Kidney capillary endothelial cell (primary cell): ENCODE measurements at places on chromosomes 5 and 9.

DNA sequence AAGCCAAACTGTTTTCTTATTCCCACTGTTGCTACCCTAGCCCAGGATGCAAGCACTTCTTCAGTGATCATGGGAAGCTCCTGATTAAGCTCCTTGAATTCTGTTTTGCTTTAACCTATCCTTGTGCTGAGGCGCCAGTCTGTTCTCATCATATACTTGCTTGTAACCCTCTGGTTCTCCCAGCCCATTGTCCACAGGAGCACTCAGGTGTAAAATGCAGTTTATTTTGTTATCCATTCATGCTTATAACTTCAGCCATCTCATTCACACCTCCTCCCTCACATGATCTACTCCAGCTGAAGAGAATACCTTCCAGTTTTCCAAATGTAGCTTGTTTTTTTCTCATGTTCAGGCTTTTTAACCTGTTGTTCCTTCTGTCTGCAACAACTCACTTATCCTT, 402.1 kb upstream of the BRINP1 start:
- DNase-seq = no peak

GRCh38 chr5:132411304-132412013, 41.9 kb downstream of the SLC22A5 start:
- DNase-seq = no peak

DNA sequence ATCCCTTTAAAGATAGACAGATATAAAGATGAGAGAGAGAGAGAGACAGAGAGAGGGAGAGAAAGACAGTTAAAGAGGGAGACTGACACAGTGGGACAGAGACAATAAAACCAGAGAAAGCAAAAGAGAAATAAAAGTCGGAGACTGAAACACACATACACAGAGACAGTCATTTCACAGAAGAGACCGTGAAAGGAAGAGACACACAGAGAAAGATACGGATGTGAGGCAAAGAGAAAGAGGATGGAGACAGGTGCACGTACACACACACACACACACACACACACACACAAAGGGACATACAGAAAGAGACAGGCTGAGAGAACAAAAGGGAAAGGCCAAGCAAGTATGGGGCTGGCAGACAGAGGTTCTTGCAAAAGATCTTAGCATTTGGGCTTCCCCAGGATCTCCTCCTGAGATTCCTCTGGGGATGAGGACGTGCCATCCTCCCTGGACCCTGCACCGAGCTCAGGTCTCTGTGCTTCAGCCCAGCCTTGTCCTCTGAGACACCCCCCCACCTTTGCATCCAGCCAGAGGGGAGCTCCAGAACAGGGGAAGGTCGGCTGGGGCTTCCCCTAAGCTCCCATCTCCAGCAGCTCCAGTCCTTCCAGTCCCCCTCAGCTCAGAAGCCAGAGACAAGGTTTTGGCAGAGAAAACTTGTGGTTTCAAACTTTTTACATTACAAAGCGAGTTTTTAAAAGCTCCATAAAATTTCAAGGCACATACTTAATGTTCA, 318.4 kb upstream of the PANK3 start:
- no peak for DNase-seq

DNA sequence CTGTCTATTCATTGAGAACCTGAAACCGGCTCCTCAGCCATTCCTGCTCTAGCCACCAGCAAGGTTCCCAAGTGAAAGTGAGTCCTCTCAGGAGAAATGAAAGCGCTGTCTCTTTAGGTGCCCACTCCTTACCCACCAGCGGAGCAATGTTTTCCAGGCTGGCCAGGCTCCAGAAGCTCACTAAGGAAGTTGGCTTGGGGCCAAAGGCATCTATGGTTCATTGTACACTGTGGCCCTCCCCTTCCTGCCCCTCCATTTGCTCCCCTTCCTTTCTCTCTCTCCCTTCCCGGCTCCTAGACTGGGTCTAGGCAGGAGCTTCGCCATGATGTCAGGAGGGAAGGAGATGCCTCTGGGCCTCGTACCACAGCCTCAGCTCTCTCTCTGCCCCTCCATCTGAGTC, 1.1 kb upstream of the GABRP start:
- no peak for DNase-seq

DNA sequence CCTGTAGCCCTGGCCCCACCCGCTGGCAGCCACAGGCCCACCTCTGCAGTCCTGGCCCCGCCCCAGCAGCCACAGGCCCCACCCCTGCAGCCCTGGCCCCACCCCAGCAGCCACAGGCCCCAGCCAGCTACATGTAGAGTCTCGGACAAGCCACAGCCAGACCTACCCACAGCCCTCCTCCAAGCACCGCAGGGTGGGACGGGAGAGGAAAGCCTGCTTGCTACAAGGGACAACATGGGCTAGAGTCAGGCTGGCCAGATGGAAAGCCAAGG, 49.5 kb upstream of the SARDH start:
- DNase-seq = no peak

- no peak for DNase-seq
Measured at GRCh38 chr9:111118256-111118948, 80.1 kb upstream of the LPAR1 start.

DNA sequence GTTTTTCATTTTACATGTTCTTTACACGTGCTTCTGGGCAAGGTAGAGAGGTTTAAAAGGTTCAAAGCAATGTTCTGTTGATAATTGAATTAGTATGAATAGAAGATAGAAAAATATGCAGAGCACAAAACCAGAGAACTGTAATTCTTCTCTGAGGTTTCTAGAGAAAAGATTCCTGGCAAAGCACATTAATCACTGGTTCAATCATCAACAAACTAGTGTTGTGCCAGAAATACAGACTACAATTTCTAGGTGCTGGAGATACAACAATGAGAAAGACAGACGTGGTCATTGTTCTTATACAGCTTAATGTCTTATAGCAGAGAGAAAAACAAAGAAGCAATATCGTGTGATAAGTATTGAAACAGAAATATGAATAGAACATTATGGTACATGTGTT, 25.5 kb downstream of the MEGF9 start:
- DNase-seq = no peak

DNA sequence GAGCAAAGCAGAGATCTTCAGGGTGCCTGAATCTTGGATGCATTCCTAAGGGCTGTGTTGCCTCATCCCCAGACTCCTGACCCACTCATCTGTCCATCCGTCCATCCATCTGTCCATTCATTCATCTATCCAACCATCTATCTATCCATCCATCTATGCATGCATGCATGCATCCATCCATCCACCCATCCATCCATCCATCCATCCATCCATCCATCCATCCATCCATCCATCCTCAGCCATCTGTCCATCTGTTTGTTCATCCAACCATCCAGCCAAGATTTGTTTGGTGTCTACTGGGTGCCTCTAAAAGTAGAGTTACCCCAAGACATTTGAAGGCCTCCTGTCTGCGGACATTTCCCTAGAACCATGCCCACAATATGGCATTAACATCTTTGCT, 27.7 kb upstream of the BARHL1 start:
- no peak for DNase-seq

- peak; percentile 48 for DNase-seq
Measured at GRCh38 chr9:14433351-14434157, 119.6 kb upstream of the NFIB start.

DNA sequence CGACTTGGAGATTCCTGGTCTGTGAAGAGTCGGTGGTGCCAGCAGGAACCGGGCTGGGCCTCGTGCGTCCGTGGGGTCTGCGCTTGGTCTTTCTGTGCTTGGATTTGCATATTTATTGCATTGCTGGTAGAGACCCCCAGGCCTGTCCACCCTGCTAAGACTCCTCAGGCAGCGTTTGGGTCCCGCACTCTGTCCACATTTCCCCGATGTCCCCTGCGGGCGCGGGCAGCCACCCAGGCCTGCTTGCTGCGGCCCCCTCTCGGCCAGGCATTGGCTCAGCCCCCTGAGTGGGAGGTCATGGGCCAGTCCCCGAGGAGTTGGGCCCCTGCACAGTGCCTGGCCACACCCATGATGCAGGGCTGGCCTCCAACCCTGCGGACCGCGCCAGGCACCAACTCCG, 27.4 kb upstream of the CTNND2 start:
- no peak for DNase-seq

DNA sequence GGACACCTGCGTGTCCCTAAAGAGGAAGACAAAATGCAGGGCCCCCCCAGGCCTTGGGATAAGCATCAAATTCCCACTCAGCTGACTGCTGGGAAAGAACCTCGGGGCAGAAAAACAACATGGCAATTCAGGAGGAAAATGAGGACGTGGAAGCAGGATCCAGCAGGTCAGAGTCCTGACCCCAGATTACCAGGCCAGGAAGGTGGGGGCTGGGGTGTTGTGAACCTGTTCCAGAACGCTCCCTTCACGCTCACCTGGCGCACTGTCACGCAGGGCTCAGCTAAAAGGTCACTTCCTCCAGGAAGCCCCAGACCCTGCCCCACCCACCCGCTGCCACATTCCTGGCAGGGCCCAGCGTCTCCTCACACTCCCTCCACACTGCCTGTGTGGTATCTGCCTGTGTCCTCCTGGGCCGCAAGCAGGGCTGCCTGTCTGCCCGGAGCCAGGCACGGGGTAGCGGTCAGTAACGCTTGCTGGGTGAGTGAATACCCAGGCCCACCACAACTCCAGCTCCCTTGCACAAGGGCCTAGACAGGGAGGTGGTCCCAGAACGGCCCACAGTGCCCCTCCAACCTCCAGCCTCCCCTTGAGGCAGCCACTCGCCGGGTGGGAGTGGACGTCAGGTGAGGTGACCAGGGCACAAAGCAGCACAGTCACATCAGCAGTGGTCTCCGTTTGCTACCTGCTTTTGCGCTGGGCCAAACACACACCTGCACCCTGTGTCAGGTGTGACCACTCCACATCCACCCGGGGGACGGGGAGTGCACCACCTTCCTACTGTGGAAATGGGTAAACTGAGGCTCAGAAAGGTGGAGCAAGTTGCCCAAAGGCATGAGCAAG, 18.1 kb downstream of the VAV2 start:
- DNase-seq = no peak

GRCh38 chr5:54108136-54108535, 202.2 kb downstream of the ARL15 start:
- no peak for DNase-seq

GRCh38 chr9:92455217-92455616, 27.1 kb downstream of the ASPN start:
- DNase-seq = no peak

- DNase-seq = no peak
Measured at GRCh38 chr5:124956471-124957029, 210.1 kb upstream of the ZNF608 start.

DNA sequence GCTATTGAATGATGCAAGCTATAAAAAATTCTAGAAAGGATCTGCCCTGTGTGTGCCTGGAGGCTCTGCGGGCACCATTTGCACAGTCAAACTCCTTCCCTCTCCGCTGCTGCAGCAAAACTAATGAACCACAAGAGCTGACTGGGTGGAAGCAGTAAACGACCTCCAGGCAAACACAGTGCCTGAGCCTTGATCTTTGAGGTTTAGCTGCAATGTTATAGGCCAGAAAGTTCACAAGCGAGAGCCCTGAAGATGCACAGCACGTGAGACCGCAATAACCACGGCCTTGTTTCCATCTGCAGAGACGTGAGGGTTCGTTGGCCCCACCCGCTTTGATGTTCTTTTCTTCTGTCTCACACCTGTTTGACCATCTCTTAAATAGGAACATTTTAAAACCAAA, 69.2 kb upstream of the S1PR3 start:
- no peak for DNase-seq

DNA sequence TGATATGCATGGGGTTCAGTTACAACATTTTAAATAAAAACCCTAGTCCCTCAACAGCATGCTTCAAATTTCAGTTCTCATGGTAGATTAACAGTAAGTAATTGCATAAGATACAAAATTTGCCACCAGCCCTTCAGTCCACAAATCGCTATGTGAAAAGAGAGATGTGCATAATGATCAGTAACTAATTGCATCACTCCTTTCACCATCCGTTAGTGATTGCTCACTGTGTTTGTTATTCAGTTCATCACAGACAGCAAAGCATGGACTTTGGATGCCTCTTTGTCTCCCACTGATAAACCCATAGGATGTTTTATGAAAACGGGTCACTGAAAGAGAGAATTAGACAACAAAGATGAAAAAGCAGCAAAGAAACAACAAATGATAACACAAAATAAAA, 103.2 kb downstream of the MCTP1 start:
- no peak for DNase-seq

GRCh38 chr9:97845130-97845529, 7.9 kb upstream of the FOXE1 start:
- DNase-seq = no peak

GRCh38 chr5:96714951-96715451, 52.8 kb downstream of the CAST start:
- DNase-seq = no peak

- no peak for DNase-seq
Measured at GRCh38 chr9:3856592-3856991, 330.8 kb upstream of the RFX3 start.

- DNase-seq = peak; percentile 3
Measured at GRCh38 chr9:13787234-13787833, 507.8 kb upstream of the MPDZ start.

DNA sequence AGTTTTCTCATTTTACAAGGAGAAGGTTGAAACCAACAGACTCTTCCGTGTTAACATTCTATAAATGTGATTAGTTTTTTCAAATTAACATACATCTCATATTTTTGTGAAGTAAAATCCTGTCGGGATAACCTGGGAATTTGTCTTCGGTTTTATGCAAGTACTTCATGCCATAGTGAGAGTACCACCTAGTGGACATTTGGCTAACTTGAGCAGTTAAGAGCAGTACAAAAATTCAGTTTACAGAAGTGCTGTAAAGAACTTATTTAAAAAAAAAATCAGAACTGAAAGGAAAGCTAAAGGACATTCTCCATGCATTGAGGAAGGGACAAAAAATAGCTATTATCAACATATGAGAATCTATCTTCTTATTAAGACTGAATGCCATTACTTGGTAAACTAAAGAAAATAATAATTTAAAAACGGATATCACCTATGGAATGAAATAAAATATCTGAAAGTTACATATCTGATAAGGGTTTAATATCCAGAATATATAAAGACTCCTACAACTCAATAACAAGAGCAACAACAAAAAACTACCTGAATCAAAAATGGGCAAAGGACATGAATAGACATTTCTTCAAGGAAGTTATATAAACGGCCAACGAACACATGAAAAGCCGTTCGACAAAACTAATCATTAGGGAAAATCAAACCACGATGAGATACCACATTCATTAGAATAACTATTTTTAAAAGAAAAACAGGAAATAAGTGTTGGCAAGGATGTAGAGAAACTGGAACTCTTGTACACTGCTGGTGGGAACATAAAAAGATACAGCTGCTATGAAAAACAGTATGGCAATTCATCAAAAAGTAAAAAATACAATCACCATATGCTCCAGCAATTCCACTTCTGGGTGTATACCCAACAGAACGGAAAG, 117.0 kb upstream of the GNA14 start:
- DNase-seq = peak; percentile 48

DNA sequence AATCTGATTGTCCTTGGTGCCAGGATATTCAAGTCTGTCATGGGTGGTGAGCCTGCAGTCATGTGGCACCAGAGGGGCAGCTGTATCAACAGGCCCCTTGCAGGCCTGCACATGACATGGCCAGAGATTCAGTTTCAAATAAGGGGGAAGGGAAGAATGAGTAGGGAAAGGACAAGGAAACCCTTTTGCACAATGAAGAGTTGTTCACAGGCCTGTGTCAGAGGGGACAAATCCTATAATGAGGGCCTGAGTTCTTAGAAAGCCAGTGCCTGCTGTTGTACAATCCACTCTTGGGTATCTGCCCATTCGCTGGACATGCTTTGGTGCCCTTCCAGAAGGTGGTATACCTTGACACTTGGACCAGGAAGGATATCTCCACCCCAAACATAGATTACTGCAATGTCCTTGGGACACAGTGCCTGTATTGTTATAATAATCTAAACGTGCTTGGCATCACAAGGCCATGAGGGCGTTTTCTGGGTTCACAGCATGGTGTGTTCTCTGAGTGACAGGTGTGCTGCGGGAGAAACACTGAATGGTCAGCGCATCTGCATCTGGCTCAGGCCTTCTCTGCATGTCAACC, 1.9 kb upstream of the TMEM171 start:
- no peak for DNase-seq
